ENCODE measurements at places on chromosomes 4 and X.

DNA sequence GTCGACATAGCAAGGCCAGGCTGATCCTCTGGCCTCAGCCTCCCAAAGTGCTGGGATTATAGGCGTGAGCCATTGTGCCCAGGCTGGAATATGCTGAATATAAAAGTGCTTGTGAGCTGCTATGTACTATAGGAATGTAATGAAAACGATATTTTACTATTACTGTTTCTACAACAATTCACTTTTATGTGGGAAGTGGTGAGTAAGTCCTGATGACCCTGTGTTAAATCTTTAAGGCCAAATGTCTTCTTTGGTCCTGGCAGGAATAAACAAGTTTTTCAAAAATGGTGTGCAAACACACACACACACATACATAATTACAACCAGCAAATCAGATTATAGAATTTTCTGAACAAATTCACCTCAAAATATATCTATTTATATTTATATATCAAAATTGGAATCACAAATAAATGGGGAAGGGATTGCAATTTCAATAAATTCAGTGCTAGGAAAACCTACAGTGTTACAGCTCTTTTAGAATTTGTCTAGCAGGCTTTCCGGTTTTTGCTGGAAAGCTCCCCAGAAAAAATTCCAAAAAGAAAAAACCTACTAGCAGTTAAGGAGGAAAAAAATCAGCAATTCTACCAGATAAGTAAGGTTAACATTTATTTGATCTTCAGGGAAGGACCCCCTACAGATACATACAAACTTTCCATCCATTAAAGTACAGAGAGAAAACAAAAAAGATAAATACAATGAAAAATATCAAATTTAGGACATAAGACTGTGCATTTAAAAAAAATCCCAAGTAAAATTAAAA is 17.9 kb downstream of the SMIM14 start:
- DNase-seq: no peak

- DNase-seq: no peak
Observed at GRCh38 chr4:181503687-181504390, 739.4 kb upstream of the TENM3 start.

DNA sequence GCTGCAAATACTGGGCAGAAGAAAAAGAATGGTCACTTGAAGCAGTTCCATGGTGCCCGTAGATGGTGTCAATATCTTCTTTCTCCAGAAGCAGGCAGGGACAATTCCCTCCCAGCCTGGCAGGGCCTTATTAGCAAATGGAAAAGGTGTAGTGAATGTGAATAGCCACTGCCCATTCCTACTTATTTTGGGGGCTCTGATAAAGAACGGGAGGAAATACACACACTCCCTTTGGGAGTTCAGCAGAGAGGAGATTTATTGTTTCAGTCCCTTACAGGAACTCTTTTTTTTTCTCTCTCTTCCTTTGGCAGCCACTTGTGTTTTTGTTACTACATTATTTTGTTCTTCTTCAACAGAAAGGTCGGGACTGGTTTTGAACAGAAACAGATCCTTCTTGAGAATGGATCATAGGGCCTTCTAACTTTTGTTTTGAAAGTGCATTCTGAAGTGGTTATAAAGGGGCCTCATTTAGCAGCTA is at the start of gene EMCN:
TSS of gene EMCN (minus strand) at position 159 of the 478 bp plus-strand sequence. CDS start at position 51, 108 bp downstream.
- no peak for DNase-seq

- DNase-seq: no peak
Observed at GRCh38 chrX:150506486-150506885, 61.9 kb upstream of the MTM1 start.

DNA sequence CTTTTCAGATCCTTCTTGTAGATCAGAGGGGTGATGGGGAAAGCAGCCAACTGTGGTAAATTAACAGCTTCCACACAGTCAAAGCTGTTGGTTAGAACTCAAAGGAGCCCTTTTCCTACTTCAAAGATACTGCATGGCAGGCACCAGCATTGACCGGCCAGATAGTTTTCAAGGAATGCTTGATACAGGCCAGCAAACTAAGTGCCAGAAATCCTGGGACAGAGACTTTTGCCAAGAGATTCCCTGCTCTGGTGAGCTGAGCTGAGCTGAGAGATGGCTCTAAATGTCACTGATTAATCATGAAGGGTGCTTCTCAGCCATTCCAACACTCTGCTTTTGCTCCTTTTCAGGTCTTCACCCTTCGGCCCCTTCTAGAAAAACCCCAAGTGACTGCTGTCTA is 131.6 kb upstream of the MED14 start:
- DNase-seq: no peak
